Glomerular endothelial cell (primary cell): ENCODE measurements at places on chromosomes 3 and 15. TPM values are rescaled to one million over a fixed set of nuclear protein-coding genes. Genes with fewer than 3 reads are reported as not detected.

DNA sequence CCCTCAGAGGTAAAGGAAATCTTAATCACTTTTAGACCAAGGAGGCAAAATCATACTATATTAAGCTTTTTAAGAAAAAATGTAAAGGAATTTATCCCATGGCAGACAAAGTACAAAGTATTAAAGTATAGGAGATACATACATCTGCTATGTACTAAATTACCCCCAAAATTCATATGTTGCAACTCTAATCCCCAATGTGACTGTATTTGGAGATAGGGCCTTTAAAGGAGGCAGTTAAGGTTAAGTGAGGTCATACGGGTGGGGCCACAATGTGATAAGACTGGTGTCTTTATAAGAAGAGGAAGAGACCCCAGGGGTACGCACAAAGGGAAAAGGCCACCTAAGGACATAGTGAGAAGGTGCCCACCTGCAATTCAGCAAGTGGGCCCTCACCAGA, 657.0 kb upstream of the ADAMTS9 start:
- no peak for DNase-seq

- DNase-seq = no peak
Measured at GRCh38 chr3:35675206-35675605, 35.9 kb downstream of the ARPP21 start.

GRCh38 chr3:13556207-13556606, 7.3 kb downstream of the FBLN2 start:
- DNase-seq = no peak

DNA sequence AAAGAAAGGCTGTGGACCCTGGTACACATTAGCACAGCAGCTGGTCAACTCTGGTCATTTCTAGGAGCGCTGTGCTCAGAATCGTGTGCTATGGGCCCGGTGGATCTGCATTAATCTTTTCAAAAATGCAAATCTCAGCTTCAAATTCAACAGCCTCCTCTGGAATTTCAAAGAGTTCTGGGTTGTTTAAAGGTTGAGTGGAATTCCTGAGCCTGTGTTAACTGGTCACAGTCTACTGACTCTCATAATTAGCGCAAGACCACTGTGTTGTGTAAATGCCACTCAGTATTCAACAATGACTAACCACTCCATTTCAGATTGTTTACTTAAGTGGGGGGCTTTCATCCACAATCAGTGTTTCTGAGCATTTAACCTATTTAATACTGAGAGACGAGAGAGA, 2.7 kb upstream of the ARNT2 start:
- DNase-seq = no peak

The TGM4 gene
- not detected in 2 replicates for total RNA-seq
